Activated naive CD4-positive, alpha-beta T cell (primary cell): ENCODE measurements at places on chromosomes 2 and 18.

- DNase-seq = no peak
These were observed 2.2 kb downstream of the AQP4 start for GRCh38 chr18:26863122-26863879.

- DNase-seq = no peak
These were observed 1.9 kb downstream of the CCDC68 start for GRCh38 chr18:54957296-54957832.

GRCh38 chr2:16069933-16070647 lies 129.7 kb downstream of the MYCN start:
- DNase-seq = no peak

DNA sequence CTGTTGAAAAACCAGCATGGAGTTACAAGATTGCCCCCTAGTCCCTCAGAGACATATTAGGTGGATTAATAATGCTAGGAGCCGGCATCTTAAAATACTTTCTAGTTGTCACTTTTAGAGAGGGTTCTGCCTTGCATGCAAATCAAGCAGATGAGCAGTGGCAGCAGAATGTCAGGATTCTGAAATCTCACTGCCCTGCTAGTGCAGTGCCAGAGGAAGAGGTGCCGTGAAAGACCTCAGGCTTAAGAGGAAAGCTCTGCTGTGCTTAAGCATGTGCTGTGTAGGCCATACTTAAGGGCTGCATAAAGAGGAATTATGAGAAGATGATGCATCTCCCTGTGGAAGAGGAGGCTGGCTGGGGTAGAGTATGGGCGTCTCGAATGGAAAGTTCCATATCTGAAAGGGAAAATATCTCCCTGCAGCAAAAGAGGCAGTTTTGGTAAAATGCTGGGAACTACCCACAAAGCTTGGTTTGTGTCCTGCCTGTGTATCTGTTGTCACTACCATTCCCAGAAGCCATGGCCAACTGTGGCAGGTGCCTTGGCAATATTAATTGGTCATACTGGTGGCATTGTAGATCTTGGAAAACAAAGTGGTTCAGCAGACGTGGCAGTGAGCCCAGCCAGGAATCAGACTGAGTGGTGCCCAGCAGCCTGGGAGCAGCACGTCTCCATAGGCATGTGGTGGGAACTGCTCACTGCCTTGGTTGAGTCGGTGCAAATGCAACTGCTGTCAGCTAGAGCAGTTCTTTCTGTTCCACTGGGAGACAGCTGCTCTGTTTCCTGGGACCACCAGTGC lies 131.9 kb downstream of the EVA1A start:
- no peak for DNase-seq

GRCh38 chr2:84631047-84631446 lies 114.7 kb downstream of the DNAH6 start:
- DNase-seq = no peak

GRCh38 chr2:218230882-218231281 lies 13.9 kb downstream of the ARPC2 start:
- DNase-seq = no peak

DNA sequence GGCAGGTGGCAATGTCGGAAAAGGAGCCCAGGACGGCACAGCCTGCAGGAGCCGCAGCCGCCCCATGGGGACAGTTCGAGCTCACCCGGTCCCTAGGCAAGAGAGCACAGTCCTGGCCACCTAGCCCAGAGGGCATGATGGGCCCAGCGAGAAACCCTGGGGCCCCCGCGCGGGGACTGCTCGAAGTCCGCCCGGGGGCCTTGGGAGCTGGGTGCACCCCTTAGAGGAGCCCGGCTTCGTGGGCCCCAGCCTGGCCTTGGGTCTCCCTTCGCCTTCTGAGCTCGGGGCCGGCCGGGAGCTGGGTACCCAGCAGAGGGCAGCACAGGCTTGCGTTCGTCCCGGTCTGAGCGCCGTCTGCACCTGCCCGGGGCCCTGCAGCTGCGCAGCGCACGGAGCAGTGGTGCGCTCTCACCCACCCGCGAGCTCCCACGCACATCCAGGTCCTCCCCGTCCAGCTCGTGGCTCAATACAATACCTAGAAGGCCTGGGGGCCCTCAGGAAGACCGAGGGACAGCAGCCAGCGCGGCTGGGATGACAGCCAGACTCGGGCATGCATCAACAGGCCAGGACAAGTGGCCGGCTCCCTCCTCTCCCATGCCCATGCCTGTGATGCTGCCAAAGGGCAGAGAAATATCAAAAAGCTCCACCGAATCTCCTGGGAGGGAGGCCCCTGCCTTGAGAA lies 96.2 kb upstream of the ZNF532 start:
- peak; percentile 63 for DNase-seq

GRCh38 chr2:203621981-203622515 lies 84.4 kb upstream of the CD28 start:
- DNase-seq = no peak

DNA sequence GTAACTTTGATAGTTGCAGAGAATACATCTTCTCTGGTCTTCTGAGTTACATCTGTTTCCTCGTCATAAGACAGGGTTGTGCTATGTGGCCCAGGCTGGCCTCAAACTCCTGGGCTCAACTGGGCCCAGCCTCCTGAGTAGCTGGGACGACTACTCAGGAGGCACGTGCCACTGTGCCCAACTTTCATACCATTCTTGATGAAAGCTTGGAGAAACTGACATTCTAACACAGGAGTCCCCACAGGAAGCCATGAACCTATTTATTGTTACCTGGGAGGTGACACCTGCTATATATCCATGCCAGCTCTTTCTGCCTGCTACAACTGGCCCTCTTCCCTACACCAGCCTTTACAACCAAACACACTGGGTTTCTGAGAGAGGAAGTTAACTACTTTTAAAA lies 19.1 kb downstream of the EIF2AK3 start:
- no peak for DNase-seq

DNA sequence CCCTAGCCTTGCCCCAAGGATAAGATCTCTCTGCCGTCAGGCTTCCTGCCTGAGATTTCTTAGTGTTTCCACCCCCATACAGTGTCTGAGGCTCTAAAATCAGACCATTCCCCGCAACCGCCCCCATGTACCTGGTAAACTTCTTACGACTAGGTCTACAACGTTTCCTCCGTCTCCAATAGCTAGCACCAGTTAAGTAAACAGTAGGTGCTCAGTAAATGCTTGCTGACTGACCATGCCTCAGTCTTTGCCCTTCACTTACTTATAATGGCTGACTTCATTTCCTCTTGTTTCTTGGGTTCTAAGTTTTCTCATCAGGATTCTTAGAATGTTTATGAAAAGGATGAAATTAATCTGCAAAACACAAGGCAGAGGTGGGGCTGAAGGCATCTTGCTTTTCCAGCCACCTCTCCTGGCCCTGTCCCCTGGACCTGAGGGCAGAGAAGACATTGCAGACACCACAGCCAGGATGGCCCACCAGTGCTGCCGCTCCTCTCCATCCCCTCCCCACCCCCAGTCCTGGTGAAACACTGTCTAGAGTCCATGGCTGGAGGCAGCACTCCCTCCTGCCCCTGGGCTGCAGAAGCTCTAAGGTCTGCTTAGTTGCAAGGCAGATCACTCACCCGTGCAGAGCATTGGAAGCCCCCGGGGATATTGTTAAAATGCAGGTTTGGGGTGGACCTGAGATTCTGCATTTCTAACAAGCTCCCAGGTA lies 16.9 kb downstream of the TMEM37 start:
- no peak for DNase-seq

DNA sequence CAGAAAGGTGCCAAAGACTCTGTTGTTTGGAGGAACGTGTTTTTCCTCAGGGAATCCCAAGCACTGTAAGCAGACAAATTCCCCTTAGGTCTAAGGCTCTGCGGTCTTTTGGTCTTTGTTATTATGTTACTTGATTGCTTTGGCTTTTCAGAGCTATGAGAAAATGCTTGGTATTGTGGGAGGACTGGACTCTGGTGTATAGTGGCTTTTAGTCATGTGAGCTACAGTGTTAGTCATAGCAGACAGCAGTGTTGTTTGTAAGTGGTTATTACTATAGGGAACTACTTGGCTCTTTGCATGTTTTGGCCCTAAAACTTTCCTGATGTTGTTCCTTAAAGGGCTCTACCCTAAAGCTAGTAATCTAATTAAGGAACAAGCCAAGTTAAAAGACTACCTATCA lies 956.2 kb upstream of the LRATD1 start:
- no peak for DNase-seq

GRCh38 chr18:59884351-59884750 lies 15.4 kb upstream of the PMAIP1 start:
- DNase-seq = no peak

- no peak for DNase-seq
These were observed 702 bp downstream of the OLA1 start for GRCh38 chr2:174247474-174248186.

GRCh38 chr2:113337809-113338208 lies 59.1 kb upstream of the PAX8 start:
- no peak for DNase-seq

GRCh38 chr2:94986392-94986963 lies 39.0 kb upstream of the MAL start:
- no peak for DNase-seq

- DNase-seq = no peak
These were observed 29.0 kb upstream of the PLA2R1 start for GRCh38 chr2:160091381-160091780.

DNA sequence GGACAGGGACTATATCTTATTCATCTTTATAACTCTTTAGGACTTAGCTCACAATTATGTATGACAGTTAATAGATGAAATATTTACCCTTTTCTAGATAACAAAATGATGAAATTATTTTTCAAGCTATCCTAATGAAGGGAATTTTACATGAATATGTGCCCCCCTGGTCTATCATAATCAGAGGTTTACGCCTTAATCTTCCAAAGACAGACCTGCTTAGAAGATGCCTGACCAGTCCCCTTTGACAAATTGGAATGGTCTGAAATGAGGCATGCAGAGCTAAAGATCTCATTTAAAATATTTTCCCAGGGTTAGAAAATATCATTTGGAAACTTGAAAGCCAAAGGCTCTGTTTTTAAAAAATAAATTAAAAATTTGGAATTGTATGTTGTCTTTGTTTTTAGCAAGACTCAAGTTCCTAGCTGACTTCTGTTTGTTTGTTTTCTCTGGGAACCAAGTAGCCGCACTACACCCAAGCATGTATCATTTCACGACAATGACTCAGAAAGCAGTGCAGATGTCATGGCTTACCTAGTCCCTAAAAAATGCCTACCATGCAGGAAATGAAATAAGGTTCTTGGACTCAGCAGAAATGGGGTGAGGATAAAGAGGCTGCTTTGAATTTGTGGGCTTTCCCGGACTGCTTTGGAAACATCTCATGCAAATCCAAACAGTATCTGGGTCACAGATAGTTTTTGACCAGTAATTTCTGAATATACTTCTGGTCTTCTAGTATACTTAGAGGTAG lies 162.1 kb downstream of the ZEB2 start:
- DNase-seq = no peak

- DNase-seq = no peak
These were observed 5.2 kb downstream of the RTTN start for GRCh38 chr18:70200286-70200685.

- DNase-seq = no peak
These were observed 584.6 kb upstream of the KLHL29 start for GRCh38 chr2:22800412-22800811.

GRCh38 chr2:177141866-177142265 lies 70.7 kb upstream of the HNRNPA3 start:
- no peak for DNase-seq

- DNase-seq = no peak
These were observed 161.4 kb downstream of the ALK start for GRCh38 chr2:29760008-29760407.

DNA sequence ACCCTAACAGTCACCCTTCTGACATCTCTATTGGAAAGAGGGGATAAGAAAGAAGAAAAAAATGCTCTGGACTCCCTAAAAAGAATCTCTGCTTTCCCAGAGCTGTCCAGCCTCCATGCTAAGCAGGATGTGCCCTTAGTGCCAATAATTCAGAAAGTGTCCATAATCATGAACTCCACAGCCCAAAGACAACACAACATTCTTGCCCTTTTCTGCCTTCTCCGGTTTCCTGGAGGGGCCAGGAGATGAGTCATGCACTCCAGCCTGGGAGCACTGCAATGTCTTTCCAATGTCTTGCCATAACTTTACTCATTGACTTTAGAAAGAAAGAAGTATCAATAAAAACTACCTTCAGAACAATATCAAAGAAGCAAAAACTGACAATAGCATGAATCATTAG lies 44.0 kb downstream of the KLF7 start:
- no peak for DNase-seq

GRCh38 chr2:134845028-134845427 lies 6.6 kb downstream of the ACMSD start:
- DNase-seq = no peak

DNA sequence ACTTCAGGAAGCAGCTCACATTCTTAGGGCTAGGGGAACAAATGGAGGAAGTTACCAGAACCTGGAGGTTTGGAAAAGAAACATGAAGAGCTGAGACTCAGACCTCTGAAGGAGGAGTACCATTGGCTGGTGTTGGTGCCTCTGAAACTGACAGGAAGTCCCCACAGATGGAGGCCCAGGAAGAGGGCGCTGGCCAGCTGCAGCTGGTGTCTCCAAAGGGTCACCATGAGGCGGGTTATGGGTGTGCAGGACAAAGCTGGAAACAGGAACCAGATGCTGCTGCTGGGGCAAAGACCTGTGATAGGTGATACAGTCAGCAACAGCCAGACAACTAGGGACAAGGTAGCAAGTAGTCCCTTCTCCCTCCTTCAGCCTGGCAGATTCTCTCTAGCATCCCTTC lies 136.5 kb upstream of the SERPINE2 start:
- no peak for DNase-seq
